ENCODE measurements at places on chromosomes 12 and 14. TPM values are rescaled to one million over a fixed set of nuclear protein-coding genes. Genes with fewer than 3 reads are reported as not detected.

Gene RNASE3
- 0.18 TPM for polyA plus RNA-seq

Gene DPF3
- 3.5 TPM for polyA plus RNA-seq

Gene ESR2
- 0.66 TPM for polyA plus RNA-seq

- no peak for DNase-seq
These were observed 16.4 kb upstream of the SRP54 start for GRCh38 chr14:34966413-34966812.

Gene GUCY2C
- 126 TPM for polyA plus RNA-seq

GRCh38 chr12:53431187-53431586 lies 7.5 kb downstream of the AMHR2 start:
- DNase-seq, result no peak

GRCh38 chr12:108551535-108551934 lies 9.4 kb downstream of the SART3 start:
- DNase-seq, result no peak

Gene TEX52
- polyA plus RNA-seq, result 2.8 TPM

DNA sequence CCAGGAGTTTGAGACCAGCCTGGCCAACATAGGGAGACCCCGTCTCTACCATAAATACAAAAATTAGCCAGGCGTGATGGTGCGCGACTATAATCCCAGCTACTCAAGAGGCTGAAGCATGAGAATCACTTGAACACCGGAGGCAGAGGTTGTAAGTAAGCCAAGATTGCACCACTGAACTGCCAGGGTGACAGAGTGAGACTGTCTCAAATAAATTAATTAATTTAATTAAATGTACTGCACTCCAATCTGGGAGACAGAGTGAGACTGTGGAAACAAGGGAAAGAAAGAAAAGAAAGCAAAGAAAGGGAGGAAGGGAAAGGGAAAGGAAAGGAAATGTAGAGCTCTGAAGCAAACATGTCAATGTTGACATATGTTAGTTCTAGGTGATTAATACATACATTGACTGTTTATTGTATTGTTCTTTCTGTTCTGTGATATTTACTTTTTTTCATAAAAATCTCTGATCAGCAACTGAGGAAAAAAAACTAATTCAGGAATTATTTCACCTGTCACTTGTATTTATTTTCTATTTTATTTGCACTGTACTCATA lies 99.6 kb downstream of the DENND5B start:
- DNase-seq, result no peak

GRCh38 chr14:70776197-70776596 lies 33.1 kb downstream of the MAP3K9 start:
- no peak for DNase-seq

DNA sequence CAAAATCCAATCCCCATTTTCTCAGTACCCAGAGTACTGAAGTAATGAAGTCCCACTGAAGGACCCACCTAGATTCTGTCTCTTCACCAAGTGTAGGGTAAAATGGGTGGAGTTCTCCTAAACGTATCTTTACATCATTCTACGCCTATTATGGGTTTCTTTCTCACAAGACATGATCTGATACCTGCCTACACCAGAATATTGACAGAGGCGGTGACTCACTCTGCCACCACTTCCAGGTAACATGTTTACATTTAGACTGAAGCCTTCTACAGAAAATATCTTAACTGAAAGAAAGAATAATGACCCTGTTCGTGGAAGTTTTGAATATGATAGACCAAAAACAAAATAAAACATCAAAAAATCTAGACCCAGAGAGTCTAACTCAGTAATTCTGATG lies 89.8 kb downstream of the BTG1 start:
- peak; percentile 36 for DNase-seq

GRCh38 chr12:119594772-119595445 lies 1.3 kb downstream of the TMEM233 start:
- DNase-seq, result no peak

- no peak for DNase-seq
These were observed 887.2 kb downstream of the NRXN3 start for GRCh38 chr14:79057333-79057732.

Gene TSPAN8
- 595 TPM for polyA plus RNA-seq

DNA sequence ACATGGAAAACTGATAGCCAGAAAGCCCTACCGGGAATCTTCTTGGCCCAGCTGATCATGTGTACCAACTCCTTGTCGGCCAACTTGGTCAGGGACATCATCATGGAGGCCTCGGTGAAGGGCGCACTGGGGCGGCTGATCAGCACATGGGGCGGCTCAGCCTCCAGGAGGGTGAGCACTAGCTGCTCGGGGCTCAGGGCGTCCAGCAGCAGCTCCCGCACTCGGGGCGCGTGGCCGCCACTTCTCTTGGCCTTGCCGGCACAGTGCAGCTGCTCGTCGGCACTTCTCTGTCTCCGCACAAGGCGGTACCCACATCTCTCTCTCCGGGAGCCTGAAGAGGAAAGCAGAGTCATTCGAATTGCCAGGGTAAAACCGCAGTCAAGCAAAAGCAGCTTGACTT lies 33.8 kb downstream of the ESR2 start:
- no peak for DNase-seq

Gene ZDHHC22
- polyA plus RNA-seq, result 1.6 TPM

Gene IGF1
- polyA plus RNA-seq, result 5.4 TPM

Gene ARHGEF25
- 17.8 TPM for polyA plus RNA-seq

DNA sequence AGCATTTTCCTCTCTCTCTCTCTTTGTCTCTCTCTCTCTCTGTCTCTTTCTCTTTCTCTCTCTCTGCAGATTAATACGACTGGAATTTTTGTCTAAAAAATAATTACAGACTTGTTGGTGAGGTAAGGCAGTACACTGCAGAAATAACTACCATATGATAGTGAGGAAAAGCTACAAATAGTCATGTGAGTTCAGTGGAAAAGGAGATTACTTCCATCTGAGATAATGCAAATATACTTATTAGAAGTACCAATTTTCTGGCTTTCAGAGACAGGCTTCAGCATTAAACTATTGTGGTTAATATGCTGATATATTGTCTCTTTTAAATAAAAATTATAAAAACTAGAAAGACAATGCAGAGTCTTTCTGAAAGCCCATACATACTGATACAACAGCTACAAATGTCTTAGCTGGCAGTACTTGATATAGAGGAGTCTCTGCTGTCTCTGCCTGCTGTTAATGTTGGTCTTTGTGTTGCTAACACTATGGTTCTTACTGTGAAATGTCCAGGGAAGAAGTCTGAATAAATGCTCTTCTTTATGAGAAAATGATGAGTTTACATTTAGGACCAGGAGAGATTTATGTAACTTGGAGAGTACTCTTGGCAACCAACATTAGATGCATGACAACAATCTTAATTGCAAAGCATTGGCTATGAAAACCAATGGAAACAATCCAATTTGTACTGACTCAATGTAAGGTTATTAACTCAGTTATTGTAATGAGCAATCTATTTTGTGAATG lies 167.0 kb downstream of the LRFN5 start:
- no peak for DNase-seq

DNA sequence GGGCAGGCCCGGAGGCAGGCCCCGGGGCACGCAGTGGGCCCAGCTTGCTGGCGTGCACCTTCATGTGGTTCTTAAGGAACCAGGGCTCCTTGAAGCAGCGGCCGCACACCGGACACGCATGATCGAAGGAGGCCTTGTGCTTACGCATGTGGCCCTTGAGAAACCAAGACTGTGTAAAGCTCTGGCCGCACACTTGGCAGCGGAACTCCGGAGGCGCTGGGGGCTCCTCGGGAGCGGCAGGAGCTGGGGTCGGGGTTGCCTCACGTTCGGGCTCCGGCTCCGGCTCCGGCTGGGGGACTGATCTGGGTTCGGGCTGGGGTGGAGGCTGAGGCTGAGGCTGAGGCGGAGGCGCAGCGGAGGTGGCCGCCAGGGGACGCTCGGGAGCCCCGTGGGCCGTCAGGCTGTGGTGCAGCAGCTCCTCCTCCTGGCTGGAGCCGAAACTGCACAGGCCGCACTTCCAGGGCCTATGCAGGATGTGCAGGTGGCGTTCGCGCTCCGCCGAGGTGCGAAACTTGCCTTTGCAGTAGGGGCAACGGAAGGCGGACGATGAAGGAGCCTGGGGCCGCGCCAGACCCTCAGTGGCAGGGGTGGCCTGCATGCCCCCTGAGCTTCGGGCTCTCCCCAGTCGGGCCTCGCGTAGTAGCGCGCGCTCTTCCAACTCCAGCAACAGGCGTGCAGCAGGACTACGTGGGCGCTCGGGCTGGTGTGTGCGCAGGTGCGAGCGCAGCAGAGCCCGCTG lies 6.0 kb downstream of the ZNF219 start:
- no peak for DNase-seq

Gene ACOT2
- polyA plus RNA-seq, result 37.2 TPM

GRCh38 chr12:106304001-106304421 lies 1.5 kb downstream of the TCP11L2 start:
- no peak for DNase-seq

- peak; percentile 50 for DNase-seq
These were observed 553 bp downstream of the CLEC14A start for GRCh38 chr14:38255408-38255672.

GRCh38 chr14:90061685-90062126 lies at the start of gene KCNK13:
TSS of gene KCNK13 (plus strand) at chr14:90061994. CDS start at chr14:90062206, 212 bp downstream.
- DNase-seq, result no peak
